ENCODE measurements at places on chromosomes 11 and 22.

- no peaks in the 10 kb centered on the region for H3K36me3 ChIP-seq
- no peak overlapping the region for H3K27ac ChIP-seq
- peaks cover 16% of the 10 kb centered on the region for H3K27me3 ChIP-seq
- H3K4me3 ChIP-seq, result no peak overlapping the region
Measured at GRCh38 chr11:1916986-1917522, 2.4 kb upstream of the TNNT3 start.

GRCh38 chr11:128549256-128549944, 38.0 kb downstream of the ETS1 start:
- H3K27me3 ChIP-seq, result no peaks in the 10 kb centered on the region
- peak overlapping the region; percentile 80 for H3K4me3 ChIP-seq
- no peak for DNase-seq
- peaks cover 4% of the 10 kb centered on the region for H3K36me3 ChIP-seq

DNA sequence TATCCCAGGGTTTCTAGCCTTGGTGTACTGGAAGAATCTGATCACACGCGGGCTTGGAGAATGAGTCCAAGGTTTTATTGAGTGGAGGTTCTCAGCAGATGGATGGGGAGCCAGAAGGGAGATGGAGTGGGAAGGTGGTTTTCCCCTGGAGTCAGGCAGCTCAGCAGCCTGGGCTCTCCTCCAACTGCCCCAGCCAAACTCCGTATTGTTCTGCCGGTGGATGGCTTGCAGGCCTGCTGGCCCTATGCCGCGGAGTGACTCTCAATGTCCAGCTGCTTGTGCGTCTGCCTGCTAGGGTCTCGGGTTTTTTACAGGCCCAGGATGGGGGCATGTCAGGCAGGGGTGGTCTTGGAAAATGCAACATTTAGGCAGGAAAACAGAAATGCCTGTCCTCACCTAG, 162.4 kb upstream of the LMO1 start:
- no peak for DNase-seq
- no peaks in the 10 kb centered on the region for H3K36me3 ChIP-seq
- no peak overlapping the region for H3K27ac ChIP-seq

GRCh38 chr11:76566811-76567210, 103.7 kb downstream of the LRRC32 start:
- H3K36me3 ChIP-seq, result no peaks in the 10 kb centered on the region
- no peak overlapping the region for H3K27ac ChIP-seq

- no peak for DNase-seq
- no peak overlapping the region for H3K27ac ChIP-seq
- no peaks in the 10 kb centered on the region for H3K4me1 ChIP-seq
- no peak overlapping the region for H3K4me3 ChIP-seq
- H3K27me3 ChIP-seq, result no peaks in the 10 kb centered on the region
Measured at GRCh38 chr11:44236296-44236695, 73.6 kb downstream of the ALX4 start.

DNA sequence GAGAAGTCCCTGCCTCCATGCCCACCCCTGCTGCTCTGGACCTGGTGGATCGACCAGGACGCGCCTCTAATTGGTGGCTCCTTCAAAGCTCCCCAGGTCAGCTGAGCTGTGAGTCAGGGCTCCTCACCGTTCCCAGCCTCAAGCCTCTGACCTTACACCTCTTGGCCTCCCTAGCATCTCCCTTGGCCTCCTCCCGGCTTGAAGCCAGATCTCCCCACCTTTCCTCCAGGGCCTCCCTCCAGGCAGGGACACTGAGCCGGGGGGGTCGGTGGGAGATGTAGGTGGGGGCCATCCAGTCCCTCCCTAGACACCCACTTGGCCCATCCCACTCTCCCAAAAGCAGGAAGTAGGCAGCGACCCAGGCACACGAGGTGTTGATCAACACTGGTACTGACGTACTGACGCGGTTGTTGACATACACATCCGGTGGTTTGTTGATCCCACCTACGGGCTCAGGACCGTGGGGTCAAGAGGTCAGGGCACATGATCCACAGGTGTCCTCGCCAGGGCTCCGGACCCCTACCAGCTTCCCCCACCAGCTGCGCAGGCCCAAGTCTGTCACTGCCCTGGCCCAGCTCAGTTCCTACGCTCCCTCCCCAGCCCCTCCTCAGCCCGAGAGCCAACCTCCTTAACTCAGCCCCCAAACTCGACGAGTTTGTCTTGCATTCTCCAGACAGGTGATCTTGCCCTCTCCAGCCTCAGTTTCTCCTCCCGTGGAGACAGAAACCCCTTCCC, 802 bp downstream of the ATG2A start:
- DNase-seq, result peak; percentile 79
- peak overlapping the region; percentile 99 for H3K27ac ChIP-seq
- peak overlapping the region; percentile 97 for H3K4me3 ChIP-seq
- peaks cover 27% of the 10 kb centered on the region for H3K4me1 ChIP-seq

- H3K27me3 ChIP-seq, result no peaks in the 10 kb centered on the region
- no peaks in the 10 kb centered on the region for H3K4me1 ChIP-seq
- no peak for DNase-seq
- H3K4me3 ChIP-seq, result no peak overlapping the region
- peaks cover 4% of the 10 kb centered on the region for H3K36me3 ChIP-seq
- H3K27ac ChIP-seq, result no peak overlapping the region
Measured at GRCh38 chr22:47374273-47374771, 611.9 kb downstream of the TBC1D22A start.

GRCh38 chr22:40043081-40043480, 48.3 kb downstream of the FAM83F start:
- no peaks in the 10 kb centered on the region for H3K36me3 ChIP-seq
- H3K27me3 ChIP-seq, result peaks cover 13% of the 10 kb centered on the region
- peaks cover 31% of the 10 kb centered on the region for H3K4me1 ChIP-seq

All from immature natural killer cell (primary cell).